WTC11 (cell line): ENCODE measurements at places on chromosomes 5 and 9. TPM values are rescaled to one million over a fixed set of nuclear protein-coding genes. Genes with fewer than 3 reads are reported as not detected.

DNA sequence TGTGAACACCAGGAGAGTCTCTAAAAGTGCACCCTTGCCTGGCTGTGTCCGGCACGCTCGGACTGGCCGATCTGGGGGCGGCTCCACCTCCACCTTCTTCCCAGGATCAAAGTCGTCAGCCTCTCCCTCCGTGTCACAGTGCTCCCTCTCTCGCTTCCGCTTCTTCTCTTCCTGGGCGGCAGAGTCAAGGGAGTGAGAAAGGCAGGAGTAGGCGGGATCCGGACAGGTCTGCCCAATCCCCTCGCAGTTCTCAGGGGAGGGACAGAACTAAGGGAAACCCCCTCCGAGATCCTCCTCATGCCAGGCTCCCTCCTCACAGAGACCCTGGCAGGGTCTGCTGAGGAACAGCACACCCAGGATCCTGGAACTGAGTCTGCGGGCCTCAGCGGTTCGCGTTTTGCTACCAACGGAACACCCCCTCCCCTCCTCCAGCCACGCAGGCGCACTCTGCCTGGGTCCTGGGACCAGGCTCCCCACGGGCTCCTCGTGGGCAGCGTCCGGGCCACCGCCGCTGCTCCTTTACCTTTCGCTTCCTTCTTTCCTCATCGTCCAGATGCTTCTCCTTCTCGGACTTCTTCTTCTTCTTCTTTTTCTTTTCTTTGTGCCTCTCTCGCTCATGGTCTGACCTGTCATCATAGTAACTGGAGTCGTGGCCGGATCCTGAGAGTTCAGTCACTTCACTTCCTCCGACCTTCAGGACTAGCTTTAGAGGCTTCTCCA, 1.3 kb downstream of the BRD9 start:
- peak; percentile 25 for DNase-seq

GRCh38 chr5:43981556-43981955, 378.6 kb downstream of the NNT start:
- DNase-seq, result peak; percentile 23

GRCh38 chr9:107778661-107779060, 289.1 kb upstream of the KLF4 start:
- no peak for DNase-seq

DNA sequence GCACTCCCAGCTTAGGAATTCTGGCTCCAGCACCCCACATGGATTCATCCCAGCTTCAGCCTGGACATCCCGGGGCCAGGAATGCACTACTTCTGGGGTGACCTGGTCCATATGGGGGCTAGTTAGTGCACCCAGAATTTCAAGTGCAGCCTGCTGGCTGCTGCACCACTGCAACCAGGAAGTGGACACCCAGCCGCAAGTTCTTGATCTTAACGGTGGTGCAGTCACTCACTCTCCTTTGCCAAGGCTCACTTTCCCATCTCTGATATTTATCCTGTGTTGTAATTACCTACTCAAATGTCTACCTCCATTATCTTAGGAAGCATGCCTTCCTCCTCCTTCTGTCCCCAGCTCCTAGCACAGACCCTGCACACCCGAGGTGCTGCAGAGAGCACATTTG, 26.2 kb upstream of the RAB14 start:
- no peak for DNase-seq

GRCh38 chr5:8241076-8241475, 372.1 kb downstream of the MTRR start:
- DNase-seq, result no peak

CCNO gene
- 0.14 to 0.44 TPM (median 0.24 TPM) in 3 replicates for total RNA-seq

DIAPH1 gene
- total RNA-seq, result 90.9 to 109 TPM (median 96.0 TPM) in 3 replicates
